Fibroblast of villous mesenchyme (primary cell): ENCODE measurements at places on chromosomes 3 and 15.

DNA sequence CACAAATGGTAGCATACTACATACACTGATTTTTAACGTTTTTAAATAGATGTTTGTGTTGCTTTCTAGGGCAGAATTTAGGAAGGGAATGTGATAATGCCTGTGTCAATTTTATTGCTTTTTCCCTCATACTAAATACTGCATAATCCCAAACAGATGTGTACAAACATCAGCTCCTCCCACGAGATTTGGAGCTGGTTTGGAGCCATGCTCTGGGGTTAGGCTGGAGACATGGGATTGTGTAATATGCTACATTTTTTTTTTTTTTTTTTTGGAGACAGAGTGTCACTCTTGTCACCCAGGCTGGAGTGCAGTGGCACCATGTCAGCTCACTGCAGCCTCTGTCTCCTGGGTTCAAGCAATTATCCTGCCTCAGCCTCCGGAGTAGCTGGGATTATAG lies 80.1 kb downstream of the EBLN2 start:
- DNase-seq: peak; percentile 12

- peak; percentile 91 for DNase-seq
Measured at GRCh38 chr3:100525753-100526612, 33.6 kb downstream of the TMEM45A start.

- no peak for DNase-seq
Measured at GRCh38 chr3:124907957-124908356, 20.8 kb upstream of the ITGB5 start.

DNA sequence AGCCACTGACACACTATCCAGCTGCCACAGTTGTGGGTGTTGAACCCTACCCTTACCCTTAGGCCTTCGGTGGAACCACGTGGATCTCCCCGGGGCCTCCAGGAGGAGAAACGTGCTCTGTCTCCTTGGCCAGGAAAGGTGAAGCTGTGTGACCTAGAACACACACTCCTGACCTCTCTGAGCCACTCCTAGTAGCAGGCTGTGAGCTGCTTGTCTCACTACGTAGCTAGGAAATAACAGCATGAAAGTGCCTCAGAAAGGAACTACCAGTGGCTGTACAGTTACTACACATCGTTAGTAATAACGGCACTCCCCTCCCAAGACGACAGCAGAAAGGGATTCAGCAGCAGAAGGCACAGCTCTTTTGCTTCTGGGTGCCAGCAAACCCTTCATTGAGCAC lies 36.2 kb upstream of the SLC6A6 start:
- no peak for DNase-seq

DNA sequence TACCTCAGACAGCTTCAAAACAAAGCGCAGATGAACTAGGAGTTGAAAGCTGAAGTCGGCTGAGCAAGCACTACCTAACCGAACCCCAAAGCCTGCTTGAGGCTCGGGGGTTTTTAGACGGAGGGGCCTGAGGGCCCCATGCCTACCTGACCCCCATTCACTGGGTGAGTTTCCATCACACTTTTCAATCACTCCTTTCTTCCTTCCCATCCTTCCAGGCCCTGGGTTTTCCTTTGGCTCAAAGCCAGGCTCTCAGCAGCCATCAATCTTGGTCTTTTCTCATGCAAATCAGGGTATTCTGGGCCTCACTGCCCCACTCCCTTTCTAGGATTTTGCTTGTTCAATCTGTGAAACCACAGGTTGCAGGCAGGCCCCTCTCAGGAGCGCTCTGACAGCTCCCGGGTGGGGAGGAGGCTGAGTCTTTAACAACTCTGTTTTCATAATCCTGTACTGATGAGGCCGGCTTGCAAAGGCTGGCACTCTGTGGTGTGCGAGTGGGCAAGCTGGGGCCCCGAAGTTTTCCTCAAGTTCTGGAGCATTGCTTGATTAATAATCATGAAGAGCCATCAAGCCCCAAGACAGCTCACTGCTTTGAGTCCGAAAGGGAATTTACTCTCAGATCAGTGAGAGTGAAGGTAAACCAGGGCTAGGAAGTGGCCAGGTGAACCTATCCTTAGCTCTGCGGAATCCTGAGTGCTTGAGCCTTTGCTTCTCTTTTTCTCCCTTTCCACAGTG lies 97.6 kb downstream of the FRMD4B start:
- no peak for DNase-seq

DNA sequence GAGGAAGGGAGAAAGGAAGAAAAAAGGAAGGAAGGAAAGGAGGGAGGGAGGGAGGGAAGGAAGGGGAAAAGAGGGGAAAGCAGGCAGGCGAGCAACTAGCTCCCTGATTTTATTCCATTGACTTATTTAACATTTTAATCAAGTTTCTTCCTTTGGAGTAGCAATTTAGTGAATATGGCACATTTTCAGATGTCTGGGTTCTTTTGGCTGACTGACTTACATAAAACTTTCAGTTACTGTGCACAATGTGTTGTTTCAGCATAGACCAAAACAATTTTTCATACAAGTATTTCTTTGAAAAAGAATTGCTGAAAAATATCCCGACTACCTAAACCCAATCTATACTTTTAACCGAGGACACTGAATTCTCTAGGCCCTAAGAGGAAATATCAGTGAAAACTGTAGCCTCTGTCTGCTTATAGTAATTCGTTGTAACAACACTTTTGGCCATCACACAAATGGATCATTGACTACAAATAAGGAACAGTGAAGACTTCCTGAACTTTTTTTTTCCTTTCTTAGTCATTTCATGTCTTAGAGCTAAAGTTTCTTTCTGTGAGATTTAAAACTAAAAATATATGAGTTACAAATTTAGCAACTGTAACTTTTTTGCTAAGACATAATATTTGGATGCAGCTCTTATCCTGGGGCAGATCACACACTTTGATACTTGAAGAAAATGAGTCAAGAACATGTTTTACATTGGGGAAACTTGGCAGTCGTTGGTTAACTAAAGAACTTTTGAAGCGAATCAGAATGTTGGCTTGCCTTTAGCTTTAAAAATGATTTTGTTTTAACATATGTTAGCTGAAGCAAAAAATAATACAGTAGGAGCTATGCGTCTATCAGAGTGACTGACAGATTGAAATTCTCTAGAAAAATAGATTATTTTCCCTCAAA lies 79.6 kb downstream of the SOX2 start:
- DNase-seq: no peak

GRCh38 chr15:90872486-90873184 lies 4.2 kb downstream of the FURIN start:
- DNase-seq: peak; percentile 81

DNA sequence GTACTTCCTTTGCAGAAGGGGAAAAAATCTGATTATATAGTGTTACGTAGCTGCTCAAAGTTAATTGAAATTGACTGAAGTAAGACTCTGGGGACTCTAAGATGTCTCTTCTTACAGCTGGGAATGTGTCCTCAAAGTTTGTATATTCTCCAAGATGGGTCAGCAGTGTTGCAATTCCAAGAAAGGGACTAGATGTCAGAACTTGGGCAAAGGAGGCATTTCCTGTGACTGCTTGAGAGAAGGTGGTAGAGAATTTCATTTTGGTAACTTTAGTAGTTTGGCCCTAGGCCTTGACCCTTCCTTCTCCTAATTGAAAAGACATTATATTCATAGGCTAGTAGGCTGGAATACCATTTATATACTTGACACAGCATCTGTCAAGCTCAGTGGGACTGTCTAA lies 33.9 kb downstream of the PTPRG start:
- peak; percentile 34 for DNase-seq

- no peak for DNase-seq
Measured at GRCh38 chr15:33344111-33344510, 33.3 kb downstream of the RYR3 start.

DNA sequence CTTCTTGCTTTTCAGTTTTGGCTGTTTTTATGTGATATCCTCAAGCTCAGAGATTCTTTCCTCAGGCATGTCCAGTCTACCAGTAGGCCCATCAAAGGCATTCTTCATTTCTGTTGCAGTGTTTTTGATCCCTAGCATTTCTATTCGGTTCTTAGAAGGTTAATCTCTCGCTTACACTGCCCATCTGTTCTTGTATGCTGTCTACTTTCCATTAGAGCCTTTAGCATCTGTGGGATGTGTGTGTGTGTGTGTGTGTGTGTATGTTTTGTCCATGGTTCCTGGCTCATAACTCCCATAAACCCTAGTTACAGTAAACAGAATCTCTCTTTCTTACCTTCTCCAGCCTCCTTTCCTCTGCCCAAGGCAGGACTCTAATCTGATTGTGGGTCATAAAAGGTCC lies 5.1 kb upstream of the SLC22A13 start:
- DNase-seq: no peak

GRCh38 chr3:161401389-161401788 lies 30.1 kb upstream of the SPTSSB start:
- DNase-seq: peak; percentile 33

GRCh38 chr3:31022716-31023115 lies 128.3 kb upstream of the GADL1 start:
- no peak for DNase-seq

DNA sequence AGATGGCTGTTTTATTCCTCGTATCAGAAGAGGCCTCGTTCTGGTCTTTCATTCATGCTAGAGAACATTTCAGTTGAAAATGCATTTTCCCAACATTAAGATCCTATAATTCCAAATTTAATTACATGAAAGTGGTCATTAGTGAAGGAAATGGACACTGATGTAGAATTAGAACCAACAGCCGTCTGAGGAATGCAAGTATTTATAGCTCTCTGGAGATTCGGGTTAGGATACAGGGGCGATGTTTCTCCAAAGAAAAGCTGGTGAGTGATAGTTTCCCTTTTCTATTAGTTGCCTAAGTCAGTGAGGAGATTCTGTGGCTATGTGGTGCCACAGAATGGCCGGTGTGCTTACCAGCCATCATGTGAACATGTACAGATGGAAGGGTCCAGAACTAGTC lies 109.0 kb upstream of the IL12A start:
- no peak for DNase-seq

DNA sequence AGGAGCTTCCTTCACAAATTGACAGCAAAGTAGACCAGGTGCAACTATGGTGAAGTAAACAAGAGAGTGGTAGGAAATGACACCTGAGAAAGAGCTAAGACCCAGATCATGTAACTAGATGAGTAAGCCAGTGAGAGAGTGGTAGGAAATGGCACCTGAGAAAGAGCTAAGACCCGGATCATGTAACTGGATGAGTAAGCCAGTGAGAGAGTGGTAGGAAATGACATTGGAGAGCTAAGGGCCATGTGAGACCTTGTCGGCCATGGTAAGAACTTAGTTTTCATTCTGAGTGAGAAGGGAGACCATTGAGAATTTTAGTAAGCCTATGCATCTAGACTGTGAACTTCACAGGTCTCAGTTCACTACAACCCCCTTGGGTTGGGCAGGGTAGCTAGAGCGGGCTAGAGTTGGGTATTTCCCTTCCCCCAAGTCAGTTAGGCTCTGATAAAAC lies 5.4 kb upstream of the SENP7 start:
- no peak for DNase-seq

- no peak for DNase-seq
Measured at GRCh38 chr3:107710851-107711250, 188.1 kb downstream of the BBX start.

- no peak for DNase-seq
Measured at GRCh38 chr3:153073636-153074035, 88.4 kb upstream of the RAP2B start.

GRCh38 chr3:186841620-186842019 lies 890 bp upstream of the ADIPOQ start:
- no peak for DNase-seq
